ENCODE measurements at places on chromosomes 4 and X. TPM values are rescaled to one million over a fixed set of nuclear protein-coding genes. Genes with fewer than 3 reads are reported as not detected.

DNA sequence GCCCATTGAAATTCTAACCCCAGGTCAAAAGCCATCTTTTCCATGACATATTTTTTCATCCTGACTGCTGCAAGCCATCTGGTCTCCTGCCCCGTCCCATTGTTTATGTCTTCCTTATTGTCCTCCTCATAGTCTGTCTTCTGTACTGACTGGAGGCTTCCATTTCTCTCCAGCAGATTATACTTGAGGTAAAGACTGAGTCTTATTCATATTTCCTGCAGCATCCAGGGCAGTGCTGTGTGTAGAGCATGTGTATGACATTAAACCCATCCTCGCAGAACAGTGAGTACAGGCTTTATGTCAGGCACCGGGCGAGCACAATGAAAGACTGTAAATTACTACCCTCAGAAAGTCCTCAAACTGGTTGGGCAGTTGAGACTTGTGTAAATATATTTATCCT, 275.1 kb downstream of the C4orf33 start:
- H3K4me1 ChIP-seq, result peaks cover 36% of the 10 kb centered on the region
- H3K27ac ChIP-seq, result no peak overlapping the region

DNA sequence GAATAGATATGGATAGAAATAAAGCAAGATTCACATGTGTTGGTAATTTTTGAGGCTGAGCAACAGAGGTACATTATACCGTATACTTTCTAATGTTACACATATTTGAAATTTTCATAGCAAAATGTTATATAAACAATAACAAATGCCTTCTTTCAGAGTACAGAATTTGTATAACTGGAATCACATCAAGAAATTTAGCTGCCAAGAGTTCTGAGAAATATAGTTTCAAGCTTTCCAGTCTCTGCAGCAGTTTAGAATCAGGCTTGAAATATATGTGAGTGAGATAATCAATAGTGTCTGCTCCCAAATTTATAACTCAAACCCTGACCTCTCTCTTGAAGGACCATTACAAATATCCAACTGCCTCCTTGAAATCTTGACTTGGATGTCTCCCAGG, 23.8 kb downstream of the FAM184B start:
- no peaks in the 10 kb centered on the region for H3K27me3 ChIP-seq
- no peaks in the 10 kb centered on the region for H3K4me1 ChIP-seq
- H3K36me3 ChIP-seq, result no peaks in the 10 kb centered on the region

GRCh38 chr4:14532436-14532835, 469.8 kb upstream of the CPEB2 start:
- H3K27ac ChIP-seq, result no peak overlapping the region
- H3K4me3 ChIP-seq, result no peak overlapping the region
- H3K36me3 ChIP-seq, result no peaks in the 10 kb centered on the region
- no peaks in the 10 kb centered on the region for H3K4me1 ChIP-seq
- H3K27me3 ChIP-seq, result no peaks in the 10 kb centered on the region

GRCh38 chrX:86407371-86407770, 259.1 kb downstream of the DACH2 start:
- no peaks in the 10 kb centered on the region for H3K4me1 ChIP-seq
- no peak overlapping the region for H3K4me3 ChIP-seq
- no peak overlapping the region for H3K27ac ChIP-seq
- no peaks in the 10 kb centered on the region for H3K36me3 ChIP-seq
- DNase-seq, result no peak

- H3K27ac ChIP-seq, result no peak overlapping the region
- H3K4me3 ChIP-seq, result no peak overlapping the region
- peaks cover 38% of the 10 kb centered on the region for H3K36me3 ChIP-seq
- H3K27me3 ChIP-seq, result no peaks in the 10 kb centered on the region
Observed at GRCh38 chrX:1360171-1360570, 23.6 kb downstream of the IL3RA start.

GRCh38 chr4:121758925-121759568, 5.9 kb downstream of the SMIM43 start:
- H3K36me3 ChIP-seq, result no peaks in the 10 kb centered on the region
- H3K4me3 ChIP-seq, result no peak overlapping the region
- no peak for DNase-seq
- H3K27me3 ChIP-seq, result no peaks in the 10 kb centered on the region

DNA sequence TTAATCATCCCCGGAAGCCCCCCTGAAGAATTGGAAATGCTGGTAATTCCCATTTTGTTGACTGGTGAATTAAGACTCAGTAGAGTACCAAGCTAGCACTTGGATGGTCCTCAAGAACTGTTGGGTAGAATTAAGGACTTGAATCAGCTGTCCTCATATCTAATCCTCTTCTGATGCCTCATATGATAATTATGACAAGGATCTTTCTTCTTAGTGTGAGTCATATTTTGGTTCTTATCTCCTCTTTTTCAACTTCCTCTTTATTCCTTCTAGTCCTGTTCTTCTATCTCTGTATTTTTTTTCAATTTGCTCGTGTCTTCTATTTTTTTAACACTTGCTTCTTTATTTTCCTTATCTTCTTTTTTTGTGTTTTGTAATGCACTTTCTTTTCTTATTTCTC, 206.3 kb upstream of the ANXA3 start:
- DNase-seq, result no peak
- no peaks in the 10 kb centered on the region for H3K36me3 ChIP-seq
- H3K4me3 ChIP-seq, result no peak overlapping the region
- H3K4me1 ChIP-seq, result peaks cover 5% of the 10 kb centered on the region

DNA sequence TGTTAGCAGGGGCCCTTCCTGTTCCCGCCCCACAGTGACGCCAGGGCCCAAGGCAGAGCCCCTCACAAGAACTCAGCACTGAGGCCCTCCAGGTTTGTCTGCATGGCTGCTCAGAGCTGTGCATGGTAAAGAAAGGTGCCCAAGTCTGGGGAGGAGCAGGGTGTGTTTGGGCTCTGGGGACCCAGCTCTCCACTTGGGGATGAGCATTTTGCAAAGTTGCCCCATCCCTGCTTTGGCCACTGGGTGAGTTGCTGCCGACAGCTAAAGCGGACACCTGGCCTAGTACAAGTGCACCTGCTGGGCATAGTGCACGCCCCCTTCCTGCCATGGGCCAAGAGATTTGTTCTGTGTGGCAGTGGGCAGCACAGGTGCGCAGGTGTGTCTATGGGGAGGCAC, 2.0 kb upstream of the MXD4 start:
- peaks cover 48% of the 10 kb centered on the region for H3K4me1 ChIP-seq
- no peak overlapping the region for H3K4me3 ChIP-seq
- H3K36me3 ChIP-seq, result peaks cover 2% of the 10 kb centered on the region
- H3K27me3 ChIP-seq, result no peaks in the 10 kb centered on the region
- H3K27ac ChIP-seq, result no peak overlapping the region

GRCh38 chr4:12319765-12320164, 891.1 kb upstream of the HS3ST1 start:
- H3K27ac ChIP-seq, result no peak overlapping the region
- H3K4me3 ChIP-seq, result no peak overlapping the region
- H3K27me3 ChIP-seq, result no peaks in the 10 kb centered on the region
- no peaks in the 10 kb centered on the region for H3K4me1 ChIP-seq
- DNase-seq, result no peak
- no peaks in the 10 kb centered on the region for H3K36me3 ChIP-seq

DNA sequence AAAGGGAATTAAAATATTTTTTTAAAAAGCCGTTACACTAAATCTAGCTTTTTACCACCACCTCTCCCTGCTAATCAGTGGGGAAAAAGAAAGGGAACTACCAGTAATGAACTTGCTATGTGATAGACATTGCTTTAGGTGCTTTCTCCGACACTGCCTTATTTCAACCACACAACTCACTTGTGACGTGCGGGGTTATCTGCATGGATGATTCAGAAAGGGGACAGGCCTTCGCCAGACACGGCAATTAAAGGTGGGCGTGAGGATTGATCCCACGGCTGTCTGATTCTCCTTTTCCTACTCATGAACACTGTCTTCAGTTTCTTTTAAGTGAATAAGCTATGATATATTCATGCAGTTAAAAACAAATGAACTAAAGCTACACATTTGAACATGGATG, 882 bp upstream of the CXCR3 start:
- H3K27ac ChIP-seq, result no peak overlapping the region
- peaks cover 24% of the 10 kb centered on the region for H3K4me1 ChIP-seq
- H3K36me3 ChIP-seq, result peaks cover 8% of the 10 kb centered on the region
- DNase-seq, result no peak
- no peaks in the 10 kb centered on the region for H3K27me3 ChIP-seq

Gene CXCL9
- 0.11 TPM for total RNA-seq

Gene MAGIX
- 1.5 TPM for total RNA-seq

Gene NAA10
- 90.7 TPM for total RNA-seq

Gene NLRP2B
- not detected for total RNA-seq

Gene FAM149A
- 19.5 TPM for total RNA-seq

Gene GUF1
- total RNA-seq, result 13.3 TPM
